NCI-H526 (cell line): ENCODE measurements at places on chromosomes 7 and 10.

- peak; percentile 87 for DNase-seq
Observed at GRCh38 chr7:107725138-107725740, 18.7 kb upstream of the CBLL1 start.

GRCh38 chr7:42099470-42100155 is 137.4 kb downstream of the GLI3 start:
- no peak for DNase-seq

DNA sequence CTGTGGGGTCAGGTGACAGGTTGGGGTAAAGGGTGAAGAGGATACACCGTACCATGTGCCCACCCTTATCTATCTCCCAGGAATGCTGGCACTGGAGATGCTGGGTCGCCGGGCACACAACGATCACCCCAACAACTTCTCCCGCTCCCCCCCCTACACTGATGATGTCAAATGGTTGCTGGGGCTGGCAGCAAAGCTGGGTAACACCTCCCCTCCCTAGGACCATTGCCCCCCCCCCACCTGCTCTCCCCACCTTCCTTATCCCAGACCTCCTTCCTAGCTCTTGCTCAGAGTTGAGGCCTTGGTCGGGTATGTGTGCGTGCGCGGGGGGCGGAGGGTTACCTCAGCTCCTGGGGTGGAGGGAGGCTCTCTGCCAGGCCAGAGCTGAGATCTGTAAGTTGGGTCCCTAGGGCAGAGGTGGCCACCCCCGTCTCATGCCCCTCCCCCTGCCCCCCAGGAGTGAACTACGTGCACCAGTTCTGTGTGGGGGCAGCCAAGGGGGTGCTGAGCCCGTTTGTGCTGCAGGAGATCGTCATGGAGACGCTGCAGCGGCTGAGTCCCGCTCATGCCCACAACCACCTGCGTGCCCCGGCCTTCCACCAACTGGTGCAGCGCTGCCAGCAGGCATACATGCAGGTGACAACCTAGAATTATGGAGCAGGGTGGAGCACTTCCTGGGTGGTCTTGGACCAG is 10.7 kb downstream of the NDST2 start:
- no peak for DNase-seq

DNA sequence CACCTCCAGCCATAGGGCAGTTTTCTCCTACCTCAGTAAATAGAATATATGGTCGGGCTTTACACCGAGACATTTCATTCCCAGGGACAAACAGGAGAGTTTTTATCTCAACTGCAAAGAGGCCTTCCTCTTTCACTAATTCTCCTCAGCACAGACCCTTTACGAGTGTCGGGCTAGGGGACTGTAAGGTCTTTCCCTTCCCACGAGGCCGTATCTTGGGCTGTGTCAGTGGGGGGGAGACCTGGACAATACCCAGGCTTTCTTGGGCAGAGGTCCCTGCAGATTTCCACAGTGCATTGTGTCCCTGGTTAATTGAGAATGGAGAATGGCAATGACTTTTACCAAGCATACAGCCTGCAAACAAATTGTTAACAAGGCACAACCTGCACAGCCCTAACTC is 13.2 kb upstream of the ZNF488 start:
- no peak for DNase-seq

DNA sequence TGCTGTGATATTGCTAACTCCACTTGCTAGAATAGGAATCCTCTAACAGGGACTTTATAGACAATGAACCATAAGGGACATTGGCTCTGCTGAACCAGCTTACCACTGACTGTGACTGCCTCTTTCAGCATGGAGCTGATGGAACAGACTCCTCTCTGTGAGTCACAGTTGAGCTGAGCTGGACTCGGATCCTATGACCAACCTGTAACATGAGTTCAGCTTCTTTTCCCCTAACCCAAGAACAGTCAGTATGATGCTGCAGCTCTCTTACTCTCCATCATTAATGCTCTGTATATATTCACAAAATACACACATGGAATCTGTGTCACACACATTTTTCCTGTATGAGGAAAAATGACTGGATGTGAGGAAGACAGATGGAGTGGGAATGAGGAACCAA is 177.9 kb upstream of the BET1 start:
- DNase-seq = no peak

- DNase-seq = no peak
Observed at GRCh38 chr7:46725838-46726237, 804.8 kb upstream of the IGFBP3 start.

GRCh38 chr10:82310839-82311238 is 435.8 kb downstream of the NRG3 start:
- DNase-seq = no peak

GRCh38 chr7:38310591-38311101 is 37.2 kb upstream of the TARP start:
- no peak for DNase-seq

DNA sequence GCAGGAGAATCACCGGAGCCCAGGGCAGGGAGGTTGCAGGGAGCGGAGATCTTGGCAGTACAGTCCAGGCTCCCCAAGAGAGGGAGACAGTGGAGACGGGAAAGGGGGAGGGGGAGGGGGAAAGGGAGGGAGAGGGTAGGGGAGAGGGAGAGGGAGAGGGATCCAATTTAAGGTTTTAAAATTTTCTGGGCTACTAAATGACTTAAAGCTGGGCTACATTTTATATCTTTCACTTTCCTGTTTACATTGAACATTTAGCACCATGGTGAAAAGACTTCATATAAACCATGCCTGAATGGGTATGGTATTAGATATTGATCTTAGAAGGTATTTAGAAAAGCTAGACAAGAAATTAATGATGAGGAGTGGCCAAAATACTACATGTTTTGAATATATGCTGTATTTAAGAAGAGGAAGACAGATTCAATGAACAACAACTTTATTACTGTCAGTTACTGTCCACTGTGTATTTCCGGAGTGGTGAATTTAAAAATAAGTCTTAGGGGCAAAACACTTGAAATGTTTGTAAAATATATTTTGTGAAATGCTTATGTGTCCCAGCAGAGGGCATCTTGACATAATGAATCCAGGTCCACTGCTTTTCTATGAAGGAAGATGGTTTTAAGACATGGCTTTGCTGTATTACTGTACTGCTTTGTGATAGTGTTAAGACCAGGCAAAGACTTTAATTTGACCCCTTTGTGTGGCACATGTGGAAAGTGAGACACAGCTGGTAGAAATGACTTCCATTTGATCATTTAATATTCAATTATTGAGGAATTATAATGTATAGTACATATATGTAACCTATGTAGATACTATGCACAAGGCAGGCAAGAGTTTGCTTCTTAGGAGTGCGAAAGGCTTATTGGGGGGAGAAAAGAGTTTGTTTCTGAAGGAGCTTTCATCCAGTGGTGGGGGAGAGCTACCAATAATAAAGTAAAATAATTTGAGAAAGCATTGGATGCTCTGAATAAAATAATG is 52.8 kb downstream of the NRF1 start:
- DNase-seq = peak; percentile 73

GRCh38 chr7:131735101-131735500 is 178.7 kb upstream of the PODXL start:
- no peak for DNase-seq

DNA sequence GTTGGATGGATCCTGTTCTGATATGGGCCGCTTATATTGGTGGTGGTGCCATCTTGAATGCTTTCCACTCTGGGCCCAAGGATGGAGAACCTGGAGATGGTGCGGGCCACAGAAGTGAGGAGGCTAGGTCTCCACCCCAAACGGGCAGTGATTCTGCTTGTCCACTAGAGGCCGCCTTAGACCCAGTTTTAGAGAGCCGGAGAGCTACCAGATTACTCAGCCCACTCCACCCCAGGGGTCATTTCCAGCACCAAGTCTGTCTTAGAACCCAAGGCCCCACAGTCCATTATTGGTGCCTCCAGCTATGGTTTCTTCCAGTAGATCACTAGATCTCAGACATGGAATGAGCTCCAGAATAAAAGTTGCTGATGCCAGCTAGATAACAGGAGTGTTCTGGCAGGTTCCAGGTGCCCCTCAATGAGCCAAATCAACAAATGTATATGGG is 11.8 kb upstream of the CAMK2G start:
- DNase-seq = peak; percentile 22

GRCh38 chr10:71065659-71066058 is 146.7 kb upstream of the UNC5B start:
- DNase-seq = no peak

DNA sequence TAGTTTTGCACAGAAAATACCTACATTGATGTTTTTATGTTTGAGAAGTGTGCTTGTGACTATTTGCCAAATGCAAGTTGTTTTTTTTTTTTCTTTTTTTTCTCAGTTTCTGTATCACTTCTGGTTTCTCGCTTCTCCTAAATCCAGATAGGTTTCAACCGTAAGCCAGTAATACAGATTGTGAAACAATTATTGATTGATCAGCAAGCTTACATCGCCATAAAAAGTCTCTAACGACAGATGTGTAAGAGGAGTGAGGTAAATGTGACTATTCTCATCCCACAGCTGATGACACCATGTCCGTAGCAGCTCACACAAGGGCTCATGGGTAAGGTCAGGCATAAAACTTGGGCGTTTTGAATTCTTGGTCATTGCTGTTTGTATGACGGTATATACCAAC is 202.8 kb upstream of the AKR1E2 start:
- no peak for DNase-seq

GRCh38 chr10:70350501-70350900 is 31.9 kb downstream of the LRRC20 start:
- DNase-seq = no peak

DNA sequence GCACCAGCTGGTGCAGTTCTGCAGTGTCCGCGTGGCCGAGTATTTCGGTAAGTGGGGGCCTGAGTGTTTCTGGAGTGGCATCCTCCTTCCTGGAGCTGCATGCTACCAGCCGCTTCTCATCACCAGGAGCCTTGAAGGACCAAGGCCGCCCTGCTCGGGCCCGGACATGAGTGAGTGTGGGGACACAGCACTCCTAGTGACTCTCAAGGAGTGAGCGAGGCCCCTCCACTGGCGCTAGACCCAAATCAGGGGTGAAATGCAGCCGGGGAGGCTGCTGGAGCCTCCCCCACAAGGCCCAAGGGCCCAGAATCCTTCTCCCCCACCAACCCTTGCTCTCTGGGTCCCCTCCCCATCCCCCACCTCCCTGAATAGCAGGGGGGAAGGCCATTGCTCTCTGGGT is 48.0 kb downstream of the CAMK2B start:
- DNase-seq = no peak

DNA sequence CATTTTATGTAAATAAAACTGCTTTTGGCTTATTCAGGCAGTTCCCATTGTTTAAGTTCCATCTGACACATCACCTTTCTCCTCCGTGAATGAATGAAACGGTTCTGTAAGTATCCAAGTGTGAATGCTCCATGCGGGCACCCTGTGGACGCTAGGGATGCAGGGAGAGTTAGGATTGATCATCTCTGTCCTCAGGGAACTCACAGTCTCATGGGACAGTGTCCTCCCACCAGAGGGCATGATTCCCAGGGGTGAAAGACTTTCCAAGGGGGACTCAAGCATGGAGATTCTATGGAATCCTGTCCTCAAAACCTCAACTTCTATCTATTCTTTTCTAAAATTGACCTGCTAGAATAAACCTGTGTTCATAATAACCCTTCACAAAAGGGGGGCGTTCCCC is 98.8 kb downstream of the HECW1 start:
- DNase-seq = no peak

DNA sequence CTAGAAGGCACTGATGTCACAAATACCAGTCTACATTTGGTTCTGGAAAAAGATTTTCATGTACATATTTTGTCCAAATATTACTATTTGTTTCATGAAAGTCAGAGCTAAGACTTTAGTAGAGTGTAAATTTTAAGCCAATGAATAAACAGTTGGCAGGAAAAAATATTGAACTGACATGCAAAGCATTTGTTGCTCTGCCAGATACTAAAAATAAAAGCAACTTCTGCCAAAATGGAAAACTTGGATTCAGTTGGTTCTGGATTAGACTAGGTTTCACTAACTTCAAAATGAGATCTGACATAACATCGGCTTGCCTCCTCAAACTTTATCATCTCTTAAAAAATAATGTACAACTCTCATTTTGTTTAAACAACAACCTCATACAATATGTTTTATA is 34.9 kb downstream of the FAM204A start:
- DNase-seq = no peak

DNA sequence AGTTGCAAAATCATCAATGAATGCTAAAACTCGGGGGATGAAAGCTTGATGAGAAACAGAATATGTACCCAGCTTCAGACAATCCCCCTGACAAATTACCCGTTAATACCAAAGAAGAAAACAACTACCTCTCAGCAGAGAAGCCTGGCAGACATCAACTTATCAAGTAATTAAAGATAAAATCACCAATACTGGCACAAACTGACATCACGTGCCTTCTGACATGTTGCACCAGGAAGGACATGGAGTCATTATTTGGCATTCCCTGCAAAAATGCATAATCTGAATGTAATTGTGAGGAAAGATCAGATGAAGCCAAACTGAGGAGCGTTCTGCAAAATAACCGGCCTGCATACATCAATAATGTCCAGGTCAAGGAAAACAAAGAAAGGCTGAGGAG is 7.7 kb downstream of the SLIT1 start:
- DNase-seq = no peak

DNA sequence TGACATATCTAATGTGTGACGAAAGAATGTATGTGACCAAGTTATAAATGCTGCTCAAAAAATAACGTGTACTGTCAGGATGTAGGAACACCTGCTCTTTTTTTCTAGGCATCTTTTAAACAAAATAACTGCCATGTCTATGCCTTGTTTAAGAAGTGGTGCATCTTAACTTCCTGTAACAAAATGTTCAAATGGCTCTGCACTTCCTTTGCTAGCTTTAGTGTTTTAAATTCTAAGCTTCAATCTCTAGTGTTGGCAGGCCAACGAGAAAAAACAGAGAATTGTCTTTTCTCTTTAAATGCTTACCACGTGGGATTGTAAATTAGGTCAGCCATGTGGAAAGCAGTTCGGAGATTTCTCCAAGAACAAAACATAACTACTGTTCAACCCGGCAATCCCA is 14.6 kb upstream of the PDSS1 start:
- no peak for DNase-seq

GRCh38 chr7:127677433-127678230 is 25.6 kb downstream of the SND1 start:
- no peak for DNase-seq

DNA sequence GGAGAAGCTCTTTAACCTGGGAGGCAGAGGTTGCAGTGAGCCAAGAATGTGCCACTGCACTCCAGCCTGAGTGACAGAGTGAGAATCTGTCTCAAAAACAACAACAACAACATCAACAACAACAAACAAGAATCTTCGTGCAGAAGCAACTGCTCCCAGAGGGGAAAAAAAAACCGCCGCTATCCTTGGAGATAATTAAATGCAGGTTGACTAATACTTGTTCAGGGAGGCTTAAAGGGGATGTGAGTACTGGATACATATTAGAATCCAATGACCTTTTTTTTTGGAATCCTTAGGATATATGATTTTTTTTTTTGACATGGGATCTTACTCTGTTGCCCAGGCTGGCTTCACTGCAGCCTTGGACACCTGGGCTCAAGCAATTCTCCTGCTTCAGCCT is 89.6 kb upstream of the FAM171A1 start:
- no peak for DNase-seq

DNA sequence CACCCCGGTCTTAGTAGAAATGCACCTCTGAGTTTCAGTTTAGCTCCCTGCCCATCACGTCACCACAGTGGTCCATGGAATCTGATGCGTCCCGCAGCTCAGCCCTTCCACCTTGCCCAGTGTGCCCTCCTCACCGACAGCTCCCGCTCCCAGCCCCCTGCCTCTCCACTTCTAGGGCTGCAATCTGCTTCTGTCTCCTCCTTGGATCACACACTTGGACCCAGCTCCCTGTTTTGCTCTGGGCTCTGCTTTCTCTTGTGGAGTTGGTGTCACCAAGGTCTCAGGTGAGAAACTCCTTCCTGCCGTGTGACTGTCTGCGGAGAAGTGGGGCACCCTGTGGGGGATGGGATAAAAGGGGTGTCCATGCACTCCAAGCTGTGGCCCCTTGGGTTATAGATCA is 37.9 kb downstream of the GPR26 start:
- DNase-seq = no peak
